Epithelial cell of umbilical artery (primary cell): ENCODE measurements at places on chromosomes 11 and 22. TPM values are rescaled to one million over a fixed set of nuclear protein-coding genes. Genes with fewer than 3 reads are reported as not detected.

The SVIP gene
- 15.5 and 21.1 TPM in 2 replicates for total RNA-seq

The DRD4 gene
- not detected in 2 replicates for total RNA-seq

The RIC8A gene
- total RNA-seq = 104 and 140 TPM in 2 replicates

The SLC35C1 gene
- 5.6 and 8.4 TPM in 2 replicates for total RNA-seq

The RELA gene
- total RNA-seq = 12.7 and 14.7 TPM in 2 replicates

The OR51E2 gene
- total RNA-seq = not detected in 2 replicates

The PKNOX2 gene
- under 0.01 TPM in 1 of 2 replicates, not detected in the other for total RNA-seq

The ADM2 gene
- total RNA-seq = 0.46 and 0.97 TPM in 2 replicates

The CARD18 gene
- total RNA-seq = under 0.01 TPM in 1 of 2 replicates, not detected in the other

The GLB1L3 gene
- total RNA-seq = not detected in 2 replicates

The CASP4 gene
- total RNA-seq = 161 and 167 TPM in 2 replicates

The PTPRJ gene
- total RNA-seq = 6.2 and 9.9 TPM in 2 replicates

The KDELR3 gene
- total RNA-seq = 25.5 and 80.2 TPM in 2 replicates

The GRM5 gene
- total RNA-seq = under 0.01 TPM in 2 replicates

The ART1 gene
- total RNA-seq = not detected in 2 replicates

The MRGPRX3 gene
- not detected in 2 replicates for total RNA-seq

The CST6 gene
- total RNA-seq = not detected in 2 replicates

The CLCF1 gene
- total RNA-seq = 0.61 and 1.3 TPM in 2 replicates

The C1QTNF4 gene
- 0.97 and 1.5 TPM in 2 replicates for total RNA-seq

The MTMR3 gene
- 16.9 and 25.4 TPM in 2 replicates for total RNA-seq

The HBD gene
- total RNA-seq = not detected in 2 replicates

The SLC35F2 gene
- total RNA-seq = 94.5 and 120 TPM in 2 replicates

The WBP2NL gene
- under 0.01 and 0.15 TPM in 2 replicates for total RNA-seq

The NFRKB gene
- 19.1 and 20.1 TPM in 2 replicates for total RNA-seq

The DNAJB7 gene
- not detected in 2 replicates for total RNA-seq

The UPB1 gene
- 0.30 and 0.32 TPM in 2 replicates for total RNA-seq

The OR56A1 gene
- total RNA-seq = under 0.01 TPM in 1 of 2 replicates, not detected in the other

The MMP1 gene
- 11.9 and 2,455 TPM in 2 replicates for total RNA-seq

The DCHS1 gene
- total RNA-seq = 29.0 and 30.2 TPM in 2 replicates

The TSGA10IP gene
- total RNA-seq = not detected in 2 replicates

The OR2AG2 gene
- total RNA-seq = under 0.01 and 0.15 TPM in 2 replicates

The GAL3ST3 gene
- not detected in 2 replicates for total RNA-seq

The UQCR10 gene
- total RNA-seq = 39.4 and 70.5 TPM in 2 replicates

The ALDH3B1 gene
- total RNA-seq = under 0.01 and 0.30 TPM in 2 replicates

The EXPH5 gene
- under 0.01 and 0.32 TPM in 2 replicates for total RNA-seq

The IGLL1 gene
- total RNA-seq = not detected in 2 replicates

The KCTD17 gene
- total RNA-seq = 31.5 and 39.5 TPM in 2 replicates

The SAA1 gene
- not detected in 2 replicates for total RNA-seq

The BIK gene
- 1.1 and 1.3 TPM in 2 replicates for total RNA-seq

The IFITM1 gene
- total RNA-seq = 18.5 and 92.6 TPM in 2 replicates

The CHRM1 gene
- total RNA-seq = not detected in 2 replicates

The OR52N5 gene
- not detected in 2 replicates for total RNA-seq

The TMEM134 gene
- 22.4 and 33.3 TPM in 2 replicates for total RNA-seq

The MYBPC3 gene
- total RNA-seq = not detected in 2 replicates

The HORMAD2 gene
- total RNA-seq = not detected in 2 replicates

The KCNJ11 gene
- total RNA-seq = under 0.01 TPM in 1 of 2 replicates, not detected in the other
